ENCODE measurements at places on chromosomes 12 and 14. TPM values are rescaled to one million over a fixed set of nuclear protein-coding genes. Genes with fewer than 3 reads are reported as not detected.

DNA sequence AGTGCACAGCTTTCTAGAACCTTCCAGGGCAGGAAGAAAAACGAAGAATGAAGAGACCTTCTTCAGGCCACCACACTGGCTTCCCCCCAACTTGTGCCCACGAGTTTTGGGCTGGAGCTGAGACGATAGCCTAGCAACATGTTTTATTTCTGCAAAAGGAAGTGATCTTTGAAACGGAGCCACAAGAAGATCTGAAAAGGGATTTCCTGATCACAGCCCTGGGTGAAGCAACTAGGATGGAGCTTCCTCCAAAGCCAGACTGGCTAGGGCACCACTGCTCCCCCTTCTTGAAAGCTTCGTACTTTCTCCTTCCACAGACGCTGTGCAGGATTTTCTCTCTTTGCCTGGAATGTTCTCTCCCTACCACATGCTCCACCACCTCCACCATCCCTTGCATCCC is 418.3 kb downstream of the MED13L start:
- no peak for DNase-seq

The GPX2 gene
- not detected for total RNA-seq

- peak; percentile 64 for DNase-seq
Measured at GRCh38 chr12:12336049-12336411, 14.0 kb downstream of the MANSC1 start.

The RND1 gene
- not detected for total RNA-seq

- DNase-seq, result no peak
Measured at GRCh38 chr14:37279818-37280217, 82.1 kb downstream of the MIPOL1 start.

DNA sequence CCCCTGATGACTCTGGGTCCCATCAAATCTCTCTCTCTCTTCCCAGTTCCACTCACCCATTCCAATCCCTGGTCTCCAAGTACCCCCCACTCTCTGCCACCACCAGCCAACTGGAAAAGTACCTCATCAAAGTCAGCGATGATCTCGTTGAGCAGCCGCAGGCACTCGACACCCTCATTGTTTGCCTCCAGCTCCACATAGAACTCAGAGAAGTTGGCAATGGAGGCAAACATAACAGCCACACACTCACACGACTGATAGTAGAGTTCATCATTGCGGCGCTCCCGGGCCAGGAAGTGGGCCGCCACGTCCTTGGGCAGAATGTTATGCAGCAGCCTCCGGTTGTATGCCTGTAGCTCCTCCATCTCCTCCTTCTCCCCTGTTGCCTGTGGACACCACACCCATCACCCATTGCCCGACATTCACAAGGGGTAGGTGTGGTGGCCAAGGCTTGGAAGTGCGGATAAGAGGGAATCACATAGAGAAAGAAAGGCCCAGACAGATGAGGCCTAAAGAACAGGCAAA is 17.2 kb downstream of the ADCY6 start:
- DNase-seq, result no peak

- no peak for DNase-seq
Measured at GRCh38 chr12:73677520-73678291, 859.9 kb upstream of the ATXN7L3B start.

DNA sequence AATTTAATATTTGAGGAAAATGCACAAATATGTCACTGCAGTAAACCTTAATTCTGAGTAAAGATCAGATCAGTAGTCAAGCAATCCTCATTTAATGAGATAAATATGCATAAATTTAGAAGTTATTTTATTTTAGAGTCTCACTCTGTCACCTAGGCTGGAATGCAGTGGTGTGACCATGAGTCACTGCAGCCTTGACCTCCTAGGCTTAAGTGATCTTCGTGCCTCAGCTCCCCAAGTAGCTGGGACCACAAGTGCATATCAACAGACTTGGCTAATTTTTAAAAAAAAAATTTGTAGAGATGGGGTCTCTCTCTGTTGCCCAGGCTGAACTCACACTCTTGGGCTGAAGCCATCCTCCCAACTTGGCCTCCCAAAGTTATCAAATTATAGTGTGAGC is 41.3 kb downstream of the LMO3 start:
- no peak for DNase-seq

DNA sequence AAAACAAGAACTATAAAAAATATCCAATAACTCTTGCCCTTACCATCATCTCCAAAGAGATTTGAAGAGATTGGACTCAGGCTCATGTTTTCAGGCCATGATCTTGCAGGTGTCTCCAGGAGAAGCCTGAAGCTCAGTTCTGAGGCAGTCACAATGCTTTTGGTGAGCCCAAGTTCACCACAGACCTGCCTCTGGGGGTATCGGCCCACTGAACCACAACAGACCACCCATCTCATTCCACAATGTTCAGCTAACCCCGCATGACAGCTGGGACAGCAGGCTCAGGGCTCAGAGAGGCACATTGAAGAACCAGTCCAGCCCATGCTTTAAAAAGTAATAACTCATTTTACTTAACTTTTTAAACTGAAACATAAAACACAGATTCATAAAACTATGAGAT is 28.3 kb upstream of the APOLD1 start:
- no peak for DNase-seq

GRCh38 chr14:36996133-36996856 is 176.1 kb downstream of the SLC25A21 start:
- peak; percentile 5 for DNase-seq

- DNase-seq, result peak; percentile 68
Measured at GRCh38 chr14:99971087-99971940, 93.9 kb upstream of the EVL start.

DNA sequence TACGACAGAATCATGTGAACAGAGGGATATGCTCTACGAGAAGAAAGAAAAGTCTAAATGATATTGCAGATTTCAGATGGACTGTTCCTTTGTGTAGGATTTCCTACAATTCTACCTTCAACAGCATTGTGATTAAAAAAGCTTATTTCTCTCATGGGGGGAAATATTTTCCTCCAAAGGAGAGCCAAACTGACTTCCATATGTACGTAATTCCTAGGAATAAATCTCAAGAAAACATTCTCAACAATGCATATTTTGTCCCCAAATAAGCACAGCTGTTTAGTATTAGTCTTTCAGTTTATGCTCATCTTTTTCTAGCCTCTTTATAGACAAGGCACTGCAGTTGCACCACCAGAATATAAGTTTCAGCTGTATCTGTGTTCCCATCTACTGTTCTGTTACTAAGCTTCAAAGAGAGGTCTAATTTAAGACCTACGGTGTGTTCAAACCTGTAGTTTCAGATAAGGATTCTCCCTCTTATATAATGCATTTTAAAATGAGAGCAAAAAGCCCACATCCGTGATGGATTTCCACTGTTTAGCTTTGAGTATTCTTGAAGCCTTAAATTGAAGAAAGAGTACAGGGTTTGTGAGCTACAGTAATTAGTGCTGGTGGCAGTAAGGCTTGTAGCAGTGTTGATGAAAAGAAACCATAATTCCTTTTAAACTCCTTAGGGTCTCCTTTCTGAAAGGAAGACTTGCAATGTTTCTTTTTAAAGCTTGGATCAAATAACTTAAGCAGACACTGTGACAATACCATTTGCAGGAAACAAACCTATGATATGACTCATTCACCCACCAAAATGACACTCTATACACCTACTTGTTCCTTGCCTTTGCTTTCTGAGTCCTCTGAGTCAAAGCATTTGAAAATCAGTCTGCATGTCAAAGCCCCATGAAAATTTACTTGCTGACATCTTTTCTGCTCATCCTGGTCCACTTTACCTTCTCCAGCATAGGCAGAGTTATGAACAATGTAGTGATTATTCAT is 754.1 kb downstream of the NOVA1 start:
- DNase-seq, result no peak

The EXOC3L4 gene
- total RNA-seq, result under 0.01 TPM

DNA sequence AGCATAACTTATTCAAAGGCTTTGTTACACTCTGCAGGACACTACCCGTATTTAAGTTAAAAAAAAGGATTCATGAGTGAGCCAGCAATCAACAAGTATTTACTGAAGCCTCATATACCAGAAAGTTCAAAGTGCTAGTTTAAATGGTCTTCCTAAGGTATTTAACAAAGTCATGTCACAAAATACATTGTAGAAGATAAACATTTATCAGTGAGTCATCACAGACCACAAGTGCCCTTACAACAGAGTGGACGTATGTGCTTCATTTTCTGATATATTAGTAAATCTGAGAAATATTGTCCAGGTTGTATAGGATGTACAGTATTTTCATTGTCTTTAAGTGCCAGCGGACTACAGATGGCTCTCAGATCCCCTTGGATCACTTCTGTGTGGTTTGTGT is 24.2 kb downstream of the FLRT2 start:
- DNase-seq, result peak; percentile 30

- peak; percentile 60 for DNase-seq
Measured at GRCh38 chr12:24709216-24709615, 239.7 kb downstream of the BCAT1 start.

The KRT4 gene
- total RNA-seq, result not detected

The GLT1D1 gene
- total RNA-seq, result not detected

- DNase-seq, result no peak
Measured at GRCh38 chr12:118850244-118850825, 131.0 kb upstream of the SRRM4 start.

- DNase-seq, result peak; percentile 43
Measured at GRCh38 chr12:30440826-30441602, 254.7 kb downstream of the IPO8 start.

- DNase-seq, result no peak
Measured at GRCh38 chr14:21056520-21057163, 980 bp upstream of the RNASE8 start.

GRCh38 chr12:95836185-95836609 is 22.6 kb upstream of the SNRPF start:
- no peak for DNase-seq

The CCDC177 gene
- not detected for total RNA-seq

The TC2N gene
- total RNA-seq, result 1.3 TPM

The CMTM5 gene
- not detected for total RNA-seq

DNA sequence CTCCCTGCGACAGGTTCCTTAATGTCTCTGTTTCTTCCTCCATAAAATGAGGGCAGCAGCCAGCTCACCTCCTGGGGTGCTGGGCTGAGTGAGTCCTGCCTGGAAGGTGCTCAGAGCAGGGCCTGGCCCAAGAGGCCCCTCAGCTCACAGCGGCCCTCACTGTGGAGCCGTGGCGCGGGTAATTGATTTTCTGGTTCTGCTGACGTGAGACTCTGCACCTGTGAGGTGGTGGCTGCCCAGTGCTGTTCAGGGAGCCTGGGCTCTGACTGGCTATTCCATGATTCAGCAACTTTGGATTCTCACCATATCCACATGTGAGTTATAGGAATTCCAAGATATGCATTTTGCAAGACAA is 266.6 kb downstream of the ADGRD1 start:
- no peak for DNase-seq

- DNase-seq, result no peak
Measured at GRCh38 chr12:80811957-80812708, 95.4 kb downstream of the MYF5 start.

GRCh38 chr12:104604070-104604994 is 147.6 kb downstream of the CHST11 start:
- DNase-seq, result peak; percentile 97

The JPH4 gene
- total RNA-seq, result not detected

- peak; percentile 89 for DNase-seq
Measured at GRCh38 chr12:50825372-50825838, 17.3 kb upstream of the TMPRSS12 start.

The SMAGP gene
- total RNA-seq, result 8.4 TPM

DNA sequence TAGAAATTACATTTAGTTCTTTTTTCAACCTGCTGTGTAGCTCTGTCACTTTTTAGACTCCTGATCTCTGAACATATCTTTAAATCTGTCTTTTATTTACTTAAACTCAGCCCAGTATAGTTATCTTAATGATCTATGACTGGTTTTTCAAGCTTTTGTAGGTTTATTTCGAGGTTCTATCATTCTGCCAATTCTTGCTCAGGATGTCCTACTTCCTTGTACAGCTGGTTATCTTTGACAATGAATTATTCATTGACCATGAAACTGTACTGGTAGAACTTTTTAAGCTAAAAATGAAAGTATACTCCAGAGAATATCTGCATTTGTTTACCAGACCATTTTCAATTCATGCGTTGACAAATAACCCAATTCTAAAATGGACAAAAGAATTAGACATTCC is 37.8 kb downstream of the TC2N start:
- no peak for DNase-seq

- no peak for DNase-seq
Measured at GRCh38 chr12:116233669-116234068, 43.8 kb downstream of the MED13L start.

The NUAK1 gene
- 82.8 TPM for total RNA-seq

DNA sequence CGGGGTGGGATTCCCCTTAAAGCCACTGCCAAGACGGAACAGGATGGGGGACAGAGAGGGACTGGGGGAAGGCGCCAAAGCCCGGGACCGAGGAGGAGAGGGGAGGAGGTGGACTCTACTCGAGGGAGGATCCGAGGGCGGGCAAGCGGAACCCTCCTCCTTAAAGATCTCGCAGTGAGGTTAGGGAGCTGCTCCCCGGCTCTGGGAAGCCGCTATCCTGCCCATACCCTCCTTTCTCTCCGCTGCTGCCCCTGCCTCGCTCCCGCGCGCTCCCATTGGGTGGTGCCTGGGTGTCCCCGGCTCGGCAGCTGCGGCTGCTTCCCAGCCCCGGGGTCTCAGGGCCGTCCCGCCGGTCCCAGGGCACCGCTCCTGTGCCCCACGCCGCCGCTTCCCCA is 16.4 kb downstream of the KRT18 start:
- peak; percentile 54 for DNase-seq

The OTOGL gene
- under 0.01 TPM for total RNA-seq

The GALNT16 gene
- total RNA-seq, result under 0.01 TPM

GRCh38 chr14:96088481-96088880 is 49.3 kb downstream of the C14orf132 start:
- no peak for DNase-seq

The CCDC184 gene
- total RNA-seq, result 0.43 TPM

DNA sequence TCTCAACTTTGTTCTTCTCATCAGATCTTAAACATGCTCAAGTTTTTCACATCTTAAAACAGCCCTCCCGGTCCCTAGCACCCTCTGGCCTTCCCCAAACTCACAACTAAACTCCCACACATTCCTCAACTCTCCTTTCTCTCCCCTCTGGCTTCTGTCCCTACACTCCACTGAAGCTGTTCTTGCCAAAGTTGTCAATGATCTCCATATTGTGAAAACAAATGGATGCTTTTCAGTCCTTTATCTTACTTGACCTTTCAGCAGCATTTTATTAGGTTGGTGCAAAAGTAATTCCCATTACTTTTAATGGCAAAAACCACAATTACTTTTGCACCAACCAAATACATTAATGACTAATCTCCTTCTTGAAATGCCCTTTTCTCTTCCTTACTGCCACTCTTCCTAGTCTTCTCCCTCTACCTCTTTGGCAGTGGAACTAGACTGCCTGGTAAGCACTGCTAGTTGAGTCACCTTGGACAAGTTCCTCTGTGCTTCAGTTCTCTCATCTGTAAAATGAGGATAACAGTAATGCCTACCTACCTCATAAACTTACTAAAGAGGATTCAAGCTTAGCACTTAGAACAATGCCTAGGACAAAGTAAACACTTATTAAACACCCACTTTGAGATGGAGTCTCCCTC is 16.0 kb downstream of the CERS5 start:
- peak; percentile 47 for DNase-seq

DNA sequence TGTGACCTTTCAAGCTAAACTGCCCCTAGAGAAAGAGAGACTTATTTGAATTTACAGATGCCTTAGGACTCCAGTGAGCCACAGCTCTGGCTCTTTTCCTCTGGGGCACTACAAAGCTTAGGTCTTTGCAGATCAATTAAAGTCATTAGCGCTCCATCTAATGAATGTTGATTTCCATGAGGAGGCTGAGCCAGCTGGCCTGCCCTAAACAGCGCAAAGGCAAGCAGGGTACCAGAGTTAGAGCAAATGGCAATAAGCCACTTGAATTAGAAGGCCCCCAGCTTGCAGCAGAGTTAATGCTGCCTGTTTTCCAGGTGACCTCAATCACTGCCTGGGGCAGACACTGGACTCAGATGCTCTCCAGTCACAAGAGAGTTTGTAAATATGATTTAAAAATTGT is 695.3 kb downstream of the DIO2 start:
- no peak for DNase-seq
